Stimulated activated CD8-positive, alpha-beta memory T cell treated with anti-CD3 and anti-CD28 coated beads, Interleukin-15, amount 100 ng/mL, for 24 hours (primary cell): ENCODE measurements at places on chromosomes 2 and 18.

- DNase-seq = no peak
Measured at GRCh38 chr2:172113617-172114016, 10.9 kb upstream of the DLX2 start.

DNA sequence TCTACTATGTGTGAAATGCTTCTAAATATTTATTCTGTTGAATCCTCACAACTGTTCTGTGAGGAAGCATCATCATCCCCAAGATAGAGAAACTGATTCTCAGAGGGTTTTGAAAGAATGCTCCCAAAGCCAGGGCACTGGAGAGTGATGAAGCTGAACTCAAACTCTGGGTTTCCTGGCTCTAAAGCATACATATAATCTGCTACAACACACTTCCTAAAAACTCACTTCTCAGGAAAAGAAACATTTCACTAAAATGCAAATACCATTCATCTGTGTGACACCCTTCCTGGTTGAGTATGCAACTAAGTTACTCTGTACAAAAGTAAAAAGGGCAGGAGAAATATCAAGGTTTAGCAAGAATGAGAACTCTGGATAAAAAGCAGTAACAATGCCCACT lies 58.6 kb downstream of the GRB14 start:
- DNase-seq = no peak

DNA sequence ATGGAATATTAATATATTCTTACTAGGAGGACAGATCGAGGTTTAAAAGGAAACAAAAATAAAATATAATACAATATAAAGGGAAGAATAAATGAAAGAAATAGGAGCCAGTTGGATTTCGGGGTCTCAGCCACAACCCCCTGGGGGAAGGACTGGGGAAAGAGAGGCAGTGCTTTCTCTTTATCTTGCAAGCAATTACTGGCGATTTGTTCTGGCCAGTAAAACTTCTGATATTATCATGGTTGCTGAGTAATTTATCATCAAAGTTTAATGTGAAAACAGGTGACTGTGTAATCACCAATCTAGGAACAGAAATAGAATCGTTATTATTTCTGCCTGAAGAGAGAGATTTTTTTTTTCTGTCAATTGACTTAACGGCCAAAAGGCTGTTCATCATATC lies 917.7 kb upstream of the CELF4 start:
- DNase-seq = no peak

DNA sequence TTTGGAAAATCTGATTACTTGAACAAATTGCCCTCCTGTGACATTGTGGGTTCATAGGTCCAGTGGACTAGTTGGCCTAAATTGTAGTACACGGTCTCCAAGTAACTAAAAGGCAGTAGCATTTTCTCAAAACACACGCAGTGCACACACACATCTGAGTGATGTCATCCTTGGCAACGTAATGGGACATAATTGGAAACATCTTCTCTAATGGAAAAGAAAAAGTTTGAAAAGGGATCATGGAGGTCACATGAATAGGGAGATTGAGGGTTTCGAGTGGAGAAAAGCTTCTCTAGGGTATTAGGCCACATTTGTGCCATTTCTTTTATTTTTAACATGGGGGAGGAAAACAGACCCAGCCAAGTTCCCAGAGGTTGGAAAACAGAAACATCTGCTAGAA lies 93.3 kb downstream of the MAP4K4 start:
- no peak for DNase-seq

DNA sequence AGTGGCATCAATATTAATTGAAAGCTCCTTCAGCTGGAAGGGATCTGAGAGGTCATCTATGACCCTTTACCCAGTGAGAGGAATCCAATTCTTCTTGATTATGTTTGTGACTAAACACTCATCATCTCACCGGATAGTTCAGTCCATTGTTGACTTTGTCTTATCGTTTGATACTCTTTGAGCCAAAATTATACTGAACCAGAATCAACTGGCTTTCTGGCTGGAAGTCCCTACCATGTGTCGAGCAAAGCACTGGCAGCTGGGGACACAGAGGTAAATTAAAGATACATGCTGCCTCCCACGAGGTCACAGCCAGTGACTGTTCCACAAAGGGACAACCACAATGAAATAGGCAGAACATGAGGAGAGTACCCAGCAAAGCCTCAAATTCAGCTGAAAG lies 91.4 kb upstream of the FHL2 start:
- no peak for DNase-seq

DNA sequence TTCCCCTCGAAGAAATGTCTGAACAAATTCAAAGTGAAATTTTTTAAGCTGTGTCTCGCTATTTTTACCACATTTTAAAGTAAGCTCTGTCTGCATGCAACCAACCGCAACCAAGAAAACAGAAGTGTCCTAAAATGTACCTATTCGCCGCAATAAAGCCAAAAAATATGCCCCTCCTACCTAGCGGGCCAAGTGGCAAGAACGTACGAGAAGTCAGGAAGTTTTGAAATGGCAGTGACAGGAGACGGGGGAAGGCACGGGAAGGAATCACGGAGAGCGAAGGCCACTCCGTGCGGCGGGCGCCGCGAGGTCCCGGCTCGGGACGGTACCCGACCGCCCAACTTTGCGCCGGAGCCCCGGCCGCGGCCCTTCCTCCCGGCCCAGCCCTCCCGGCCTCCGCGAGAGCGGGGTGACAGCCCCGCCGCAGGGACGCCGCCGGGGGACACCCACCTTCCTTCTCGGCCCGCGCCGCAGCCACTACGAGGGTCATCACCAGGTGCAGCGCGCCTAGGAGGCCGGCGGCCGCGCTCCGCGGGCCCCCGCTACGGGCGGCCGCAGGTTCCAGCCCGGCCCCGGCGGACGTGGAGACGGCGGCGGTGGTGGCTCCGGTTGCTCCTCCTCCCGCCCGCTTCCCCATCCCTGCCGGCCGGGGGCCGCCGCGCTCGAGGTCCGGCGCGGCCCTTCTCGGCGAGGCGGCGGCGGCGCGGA lies 568 bp downstream of the TMEM131 start:
- no peak for DNase-seq

GRCh38 chr2:189553504-189554088 lies 27.0 kb downstream of the SLC40A1 start:
- no peak for DNase-seq

DNA sequence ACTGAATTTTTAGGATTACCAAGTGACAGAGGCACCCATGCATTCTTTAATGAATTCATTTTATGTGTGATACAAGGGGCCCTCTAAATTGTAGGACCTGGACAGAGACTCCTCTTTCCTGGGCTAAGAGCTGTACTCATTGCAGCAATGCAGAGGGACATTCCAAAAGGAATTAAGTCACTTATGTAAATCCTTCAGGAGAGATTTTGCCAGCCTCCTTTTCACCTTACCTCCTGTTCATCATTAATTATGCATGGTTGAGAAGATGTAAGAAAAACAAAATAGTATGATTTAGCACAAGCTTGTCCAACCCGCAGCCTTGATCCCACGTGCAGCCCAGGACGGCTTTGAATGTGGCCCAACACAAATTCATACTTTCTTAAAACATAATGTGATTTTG lies 84.5 kb upstream of the TANK start:
- DNase-seq = no peak

DNA sequence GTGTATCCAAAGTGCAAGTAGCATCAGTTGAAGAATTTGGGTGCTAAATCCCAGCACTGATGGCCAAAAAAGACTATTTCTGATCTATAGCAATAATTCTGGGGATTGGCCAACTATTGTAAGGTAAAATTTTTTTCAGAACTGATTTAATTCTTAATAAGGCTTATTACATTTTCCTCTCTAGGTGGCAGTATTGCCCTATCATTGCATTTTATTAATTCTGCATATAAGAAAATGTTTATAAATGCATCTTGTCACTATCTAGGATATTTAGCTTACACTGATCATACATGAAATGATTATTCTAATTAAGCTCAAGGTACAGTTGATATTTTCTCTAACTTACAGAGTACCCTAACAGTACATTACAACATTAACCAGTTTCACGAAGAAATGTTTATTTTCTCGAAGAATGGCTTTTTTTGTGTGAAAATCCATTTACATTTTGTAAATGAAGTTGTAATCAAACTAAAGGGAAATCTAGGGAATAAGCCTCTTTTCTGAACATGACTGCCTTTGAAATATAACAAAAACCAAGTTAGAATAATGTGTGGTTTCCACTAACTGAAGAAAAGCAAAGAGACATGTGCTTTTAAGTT lies 11.0 kb downstream of the TTN start:
- DNase-seq = no peak

DNA sequence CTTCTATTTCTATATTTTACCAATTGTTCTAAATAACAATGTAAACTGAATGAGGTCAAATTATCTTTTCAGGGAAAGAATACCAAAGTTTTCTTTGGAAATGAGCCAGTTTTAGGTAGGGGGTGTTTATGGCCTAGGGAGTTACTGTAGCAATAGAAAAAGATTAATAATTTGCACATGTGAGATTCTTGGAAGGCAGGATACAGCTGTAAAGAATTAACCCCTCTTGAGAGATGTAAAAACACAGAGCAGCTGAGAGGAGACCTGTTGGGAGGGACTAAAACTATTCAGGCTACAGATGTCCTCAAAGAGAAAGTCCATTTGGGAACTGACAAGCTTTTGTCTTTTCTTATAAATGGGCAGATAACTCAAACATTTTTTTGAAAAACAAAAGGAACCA lies 182.2 kb downstream of the FIGN start:
- no peak for DNase-seq

DNA sequence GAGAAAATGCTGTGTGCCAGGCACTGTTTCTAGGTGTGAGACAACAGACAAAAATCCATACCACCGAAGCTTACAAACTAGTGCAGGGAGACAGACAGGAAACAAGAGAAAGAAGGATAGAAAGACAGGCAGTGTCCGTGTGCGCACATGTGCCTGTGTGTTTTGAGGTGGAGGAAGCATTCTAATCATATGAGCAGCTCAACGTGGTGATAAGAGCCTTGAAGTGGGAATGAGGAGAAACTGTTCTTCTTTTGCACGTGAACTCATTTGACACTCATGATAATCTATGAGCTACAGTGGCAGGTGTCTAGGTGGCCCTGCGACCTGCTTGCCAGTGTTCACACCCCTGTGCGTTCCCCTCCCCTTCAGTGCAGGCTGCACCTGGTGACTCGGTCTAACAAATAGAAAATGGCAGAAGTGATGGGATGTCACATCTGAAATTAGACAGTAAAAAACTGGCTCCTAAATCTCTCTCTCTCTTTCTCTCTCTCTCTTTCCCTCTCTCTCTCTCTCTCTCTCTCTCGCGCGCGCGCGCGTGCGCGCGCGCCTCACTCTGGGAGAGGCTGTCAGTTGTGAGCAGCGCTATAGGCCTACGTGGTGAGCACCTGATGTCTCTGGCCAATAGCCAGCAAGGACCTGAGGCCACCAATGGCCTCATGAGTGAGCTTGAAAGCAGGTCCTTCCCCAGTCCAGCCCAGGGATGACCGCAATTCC lies 74.8 kb downstream of the EN1 start:
- DNase-seq = no peak

GRCh38 chr18:75582406-75582821 lies 154.9 kb upstream of the SMIM21 start:
- no peak for DNase-seq

- DNase-seq = no peak
Measured at GRCh38 chr2:156563994-156564753, 128.0 kb downstream of the GPD2 start.

GRCh38 chr2:202311823-202312388 lies 46.3 kb downstream of the NOP58 start:
- no peak for DNase-seq

DNA sequence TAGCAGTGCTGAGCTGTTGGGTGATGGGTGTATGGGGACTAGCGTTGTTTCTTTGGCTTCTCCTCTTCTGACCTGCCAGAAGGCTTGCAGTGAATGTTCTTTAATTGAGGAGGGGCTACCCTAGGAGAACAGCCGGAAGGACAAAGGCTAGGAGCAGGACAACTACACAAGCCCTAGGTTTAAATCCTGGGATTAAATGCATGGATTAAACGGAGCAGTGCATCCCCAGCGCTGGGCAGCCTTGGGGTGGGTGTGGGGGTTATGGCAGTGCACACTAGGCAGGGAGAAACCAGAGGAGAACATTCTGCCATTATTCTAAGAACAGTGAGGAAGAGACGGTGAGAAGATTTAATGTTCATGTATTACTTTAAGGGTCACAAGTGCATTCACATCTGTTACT lies 86.4 kb upstream of the MCFD2 start:
- no peak for DNase-seq

- no peak for DNase-seq
Measured at GRCh38 chr2:24711865-24712264, 81.3 kb downstream of the PTRHD1 start.

DNA sequence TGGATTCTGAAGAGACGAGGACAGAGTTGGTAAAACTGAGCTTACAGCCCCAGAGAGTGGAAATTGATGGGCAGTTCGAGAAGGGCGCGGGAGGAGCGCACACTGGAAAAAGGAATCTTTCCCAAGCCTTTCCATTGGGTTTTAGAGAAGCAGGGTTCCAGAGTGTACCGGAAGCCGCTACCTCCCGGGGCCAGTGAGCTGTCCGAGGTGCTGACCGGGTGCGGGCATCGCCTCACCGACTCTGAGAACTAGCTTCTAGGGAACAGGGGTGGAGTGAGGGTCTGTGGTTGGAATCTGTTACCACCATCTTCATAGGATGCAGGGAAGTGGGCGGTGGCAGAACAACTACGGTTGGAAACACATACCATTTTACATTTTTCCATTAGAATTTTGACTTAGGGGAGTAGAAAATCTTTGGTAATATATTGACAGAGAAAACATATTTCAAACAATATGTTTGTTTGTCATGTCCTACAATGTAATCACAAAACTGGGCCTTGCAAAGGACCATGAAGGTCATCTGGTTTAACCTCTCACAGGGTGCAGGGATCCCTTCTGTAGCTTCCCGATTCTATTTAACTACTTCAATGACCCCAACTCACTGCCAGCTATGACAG lies 724 bp downstream of the NMS start:
- DNase-seq = no peak

DNA sequence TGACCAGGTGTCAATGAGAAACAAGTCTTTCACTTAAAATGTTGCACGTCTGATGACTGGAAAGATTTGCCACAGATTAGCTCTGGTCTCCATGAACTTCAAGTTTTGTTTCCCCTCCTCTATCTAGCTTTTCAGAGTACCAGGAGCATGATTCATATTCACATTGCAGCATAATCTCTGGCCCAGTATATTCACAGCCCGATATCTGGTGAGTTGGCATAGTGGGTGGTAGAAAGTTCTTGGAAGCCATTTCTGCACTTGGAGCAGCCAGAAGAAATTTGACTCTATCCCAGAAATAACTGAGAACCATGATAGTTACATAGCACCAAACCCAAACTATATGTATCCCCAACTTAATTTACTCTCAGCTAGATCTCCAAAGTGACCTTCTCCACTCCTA lies 503.9 kb downstream of the PID1 start:
- DNase-seq = no peak

- DNase-seq = no peak
Measured at GRCh38 chr2:197356136-197356535, 45.6 kb upstream of the ANKRD44 start.

- no peak for DNase-seq
Measured at GRCh38 chr2:17543131-17543660, 2.7 kb downstream of the VSNL1 start.
